ENCODE measurements at places on chromosomes 5 and 9. TPM values are rescaled to one million over a fixed set of nuclear protein-coding genes. Genes with fewer than 3 reads are reported as not detected.
A peak's percentile ranks its signal among the peaks of the same experiment; 100 is the strongest.

DNA sequence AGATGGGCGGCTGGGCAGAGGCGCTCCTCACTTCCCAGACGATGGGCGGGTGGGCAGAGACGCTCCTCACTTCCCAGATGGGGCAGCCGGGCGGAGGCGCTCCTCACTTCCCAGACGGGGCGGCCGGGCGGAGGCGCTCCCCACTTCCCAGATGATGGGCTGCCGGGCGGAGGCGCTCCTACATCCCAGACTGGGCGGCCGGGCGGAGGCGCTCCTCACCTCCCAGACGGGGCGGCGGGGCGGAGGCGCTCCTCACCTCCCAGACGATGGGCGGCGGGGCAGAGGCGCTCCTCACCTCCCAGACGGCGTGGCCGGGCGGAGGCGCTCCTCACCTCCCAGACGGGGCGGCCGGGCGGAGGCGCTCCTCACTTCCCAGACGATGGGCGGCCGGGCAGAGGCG, 140.2 kb downstream of the WDR70 start:
- DNase-seq, result no peak

GRCh38 chr5:96151891-96152290, 190.2 kb upstream of the ELL2 start:
- no peak for DNase-seq

DNA sequence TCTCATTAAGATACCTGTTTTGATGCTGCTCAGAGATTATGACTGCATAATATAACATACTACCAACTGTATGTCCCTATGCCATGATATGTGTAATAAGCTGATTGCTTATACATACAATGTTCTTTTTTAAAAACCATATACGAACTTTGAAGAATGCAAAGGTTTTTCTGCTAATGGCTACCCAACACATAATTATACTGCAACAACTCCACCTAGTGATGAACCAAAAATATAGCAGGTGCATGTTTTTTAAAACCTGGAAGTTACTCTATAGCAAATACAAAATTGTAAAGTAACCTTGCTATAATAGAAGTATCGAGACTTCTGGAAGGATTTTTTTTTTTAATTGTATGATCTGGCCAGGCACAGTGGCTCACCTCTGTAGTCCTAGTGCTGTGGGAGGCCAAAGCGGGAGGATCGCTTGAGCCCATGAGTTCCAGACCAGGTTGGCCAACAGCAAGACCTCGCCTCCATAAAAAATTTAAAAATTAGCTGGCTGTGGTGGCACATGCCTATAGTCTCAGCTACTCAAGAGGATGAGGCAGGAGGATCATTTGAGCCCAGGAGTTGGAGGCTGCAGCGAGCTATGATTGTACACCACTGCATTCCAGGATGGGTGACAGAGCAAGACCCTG, 49.1 kb downstream of the HOMER1 start:
- DNase-seq, result no peak

DNA sequence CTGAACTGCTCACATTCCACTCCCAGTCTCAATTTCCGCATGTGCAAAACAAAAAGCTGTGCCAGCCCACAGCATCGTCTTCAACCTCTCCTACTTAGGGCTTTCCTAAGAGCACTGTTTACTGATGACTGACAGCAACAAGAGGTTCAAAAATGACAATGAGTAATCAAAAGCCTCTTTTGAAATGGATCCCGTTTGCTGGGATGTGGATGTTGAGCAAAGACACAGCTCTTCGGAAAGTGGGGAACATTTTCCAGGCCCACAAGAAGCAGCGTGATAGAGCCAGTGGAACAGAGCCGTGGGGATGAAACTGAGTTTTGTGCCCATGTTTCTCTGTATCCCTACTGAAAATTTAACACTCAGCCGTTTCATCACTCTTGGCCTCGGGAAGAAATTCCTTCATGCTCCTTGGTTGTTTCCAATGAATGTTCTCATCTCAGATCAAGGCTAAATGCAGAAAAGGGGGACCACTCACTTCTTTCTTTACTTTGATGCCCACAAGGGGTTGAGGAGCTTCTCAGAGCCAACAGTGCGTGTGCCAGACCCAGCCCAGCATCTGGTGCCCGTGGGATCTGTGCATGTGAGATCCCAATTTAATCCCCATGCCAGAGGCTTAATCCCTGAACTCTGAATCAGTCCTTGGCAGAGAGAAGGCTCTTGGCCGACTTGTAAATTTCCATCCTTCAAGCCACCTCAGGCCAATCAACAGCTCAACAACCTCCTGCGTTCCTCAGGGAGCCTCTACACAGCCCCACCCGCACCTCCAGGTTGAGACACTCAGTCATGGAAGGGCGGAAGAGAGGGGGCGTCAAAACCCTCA, 230.2 kb upstream of the DAPK1 start:
- no peak for DNase-seq

DNA sequence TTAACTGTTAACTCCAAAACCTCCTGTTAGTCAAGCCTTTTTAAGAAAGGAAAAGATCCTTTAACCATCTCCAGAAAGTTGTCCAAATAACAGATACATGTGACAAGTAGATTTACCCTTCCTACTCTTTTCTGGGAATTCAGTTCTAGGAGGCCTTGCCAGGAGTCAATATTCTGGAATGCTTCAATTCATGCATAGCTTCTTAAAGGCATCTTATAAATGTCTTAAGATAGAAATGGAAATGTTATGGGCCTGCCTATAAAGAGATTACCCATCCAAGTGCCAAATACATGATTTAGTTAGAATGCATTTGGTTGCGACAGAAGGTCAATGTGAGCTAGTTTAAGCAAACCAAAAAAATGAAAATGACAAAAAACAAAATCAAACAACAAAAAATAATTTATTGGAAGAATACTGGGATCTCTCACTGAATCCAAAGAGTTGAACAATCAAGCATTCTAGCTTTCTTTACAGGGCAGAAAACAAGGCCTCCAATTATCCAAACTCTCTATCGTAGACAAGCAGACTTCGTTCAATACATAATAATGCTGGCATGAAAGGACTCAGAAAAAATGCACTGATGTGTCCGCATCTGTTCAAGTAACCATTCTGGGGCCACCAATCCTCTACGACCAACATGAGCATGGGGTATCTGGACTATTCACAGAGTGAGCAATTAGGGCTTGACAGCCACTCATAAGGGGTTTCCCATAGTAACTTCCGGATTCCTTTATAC, 188.6 kb downstream of the CTNND2 start:
- DNase-seq, result no peak

Gene MEIKIN
- not detected for total RNA-seq

Gene PCDHGB3
- total RNA-seq, result not detected

DNA sequence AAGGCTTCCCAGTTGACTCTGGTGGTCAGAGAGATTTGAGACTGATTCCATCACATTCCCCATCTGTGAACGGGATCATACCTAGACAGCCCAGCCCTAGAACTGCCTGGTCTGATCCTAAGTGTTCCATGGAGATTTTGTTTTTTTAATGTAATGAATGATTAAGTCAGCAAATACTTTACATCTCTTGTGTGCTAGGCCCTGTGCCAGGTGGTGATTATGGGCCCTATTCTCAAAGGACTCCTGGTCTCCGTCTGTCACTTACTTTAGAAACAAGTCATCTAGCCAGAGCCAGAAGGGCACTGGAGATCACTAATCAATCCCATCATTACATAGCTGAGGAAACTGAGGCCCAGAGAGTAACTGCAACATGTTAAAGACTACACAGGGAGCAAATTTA, 1.1 kb upstream of the GPX3 start:
- peak; percentile 3 for DNase-seq

DNA sequence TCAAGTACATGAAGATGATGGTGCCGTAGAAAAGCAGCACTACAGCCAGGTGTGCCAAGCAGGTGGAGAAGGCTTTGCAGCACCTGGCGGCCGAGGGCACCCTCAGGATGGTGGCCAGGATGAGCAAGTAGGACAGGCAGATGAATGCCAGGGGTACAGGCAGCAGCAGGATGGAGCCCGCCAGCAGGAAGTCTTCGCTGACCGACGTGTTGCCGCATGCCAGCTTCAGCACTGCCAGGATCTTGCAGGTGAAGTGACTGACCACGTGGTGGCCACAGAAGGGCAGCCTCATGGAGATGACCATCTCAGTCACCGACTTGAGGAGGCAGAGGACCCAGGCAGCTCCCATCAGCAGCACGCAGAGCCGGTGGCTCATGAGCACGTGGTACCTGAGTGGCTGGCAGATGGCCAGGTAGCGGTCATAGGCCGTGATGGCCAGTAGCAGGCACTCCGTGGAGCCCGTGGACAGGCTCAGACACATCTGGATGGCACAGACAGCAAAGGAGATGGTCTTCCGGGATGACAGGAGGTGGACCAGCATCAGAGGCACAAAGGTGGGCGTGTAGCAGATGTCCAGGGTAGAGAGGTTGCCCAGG, 482 bp downstream of the OR13J1 start:
- DNase-seq, result no peak

GRCh38 chr5:111826064-111826463, 69.1 kb upstream of the NREP start:
- DNase-seq, result no peak

DNA sequence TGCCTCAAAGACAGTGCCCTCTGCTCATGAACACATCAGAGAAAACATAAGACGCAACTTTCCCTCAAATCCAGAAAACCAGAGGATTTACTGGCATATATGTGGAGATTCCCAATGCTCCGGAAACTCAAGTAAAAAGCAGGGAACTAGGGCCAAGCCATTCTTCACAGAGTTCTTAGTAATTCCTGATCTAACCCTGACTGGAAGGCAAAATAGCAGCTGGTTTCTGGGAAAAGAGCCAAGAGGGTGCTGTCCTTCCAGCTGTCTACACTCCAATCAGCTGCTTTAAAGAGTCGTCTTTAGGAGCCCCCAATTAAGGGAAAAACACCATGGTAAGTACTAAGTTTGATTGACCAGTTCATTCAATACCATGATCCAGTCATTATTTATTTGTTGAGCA, 49.6 kb downstream of the GNA14 start:
- DNase-seq, result no peak

Gene COL5A1
- 15.2 TPM for total RNA-seq

GRCh38 chr5:92455011-92455410, 1071.9 kb upstream of the ARRDC3 start:
- no peak for DNase-seq

DNA sequence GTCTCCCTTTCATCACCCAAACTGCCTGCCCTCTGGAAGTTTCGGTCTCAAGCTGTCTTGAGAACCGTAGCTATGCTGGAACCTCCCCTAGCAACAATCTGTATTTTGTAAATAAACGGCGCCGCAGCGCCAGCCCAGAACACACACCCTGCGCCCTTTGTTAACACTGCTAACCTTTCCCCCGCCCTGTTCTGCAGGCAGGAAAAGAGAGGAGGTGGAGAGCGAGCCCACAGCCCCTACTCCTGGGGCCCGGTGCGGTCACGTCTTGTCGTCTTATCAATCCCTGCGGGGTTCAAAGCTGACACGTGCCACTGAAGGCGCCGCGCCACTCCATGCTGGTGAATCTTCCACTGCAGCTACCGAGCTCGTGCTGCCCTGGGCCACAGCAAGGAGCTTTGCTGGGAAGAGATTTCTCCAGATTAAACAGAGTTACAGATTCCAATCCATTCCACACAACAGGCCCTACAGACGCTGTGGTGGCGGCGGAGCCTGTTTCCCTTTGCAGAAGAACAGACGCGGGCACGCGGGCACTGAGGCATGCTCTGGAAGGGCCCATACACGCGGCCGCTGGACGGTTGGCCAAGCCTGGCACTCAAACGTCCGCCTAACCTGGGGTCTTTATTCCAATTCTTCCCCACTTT, 25.3 kb downstream of the ZDHHC11B start:
- peak; percentile 85 for DNase-seq

DNA sequence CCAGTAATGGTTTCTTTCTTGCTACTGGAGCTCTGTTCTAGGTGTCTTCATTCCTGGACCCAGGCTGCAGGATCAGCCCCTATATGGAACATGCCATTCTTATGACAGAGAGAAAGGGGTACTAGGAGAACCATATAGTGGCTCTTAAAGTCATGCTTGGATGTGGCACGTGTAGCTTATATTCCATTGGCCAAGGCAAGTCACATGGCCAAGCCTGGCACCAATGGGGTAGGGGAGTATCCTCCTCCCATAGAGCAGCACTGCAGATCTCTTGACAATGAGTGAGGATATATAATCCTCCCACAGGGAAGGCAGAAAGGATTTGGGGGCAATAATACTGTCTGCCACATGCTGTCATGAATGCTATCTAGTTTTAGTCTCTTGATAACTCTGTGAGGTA, 193.3 kb downstream of the PALM2AKAP2 start:
- DNase-seq, result no peak

DNA sequence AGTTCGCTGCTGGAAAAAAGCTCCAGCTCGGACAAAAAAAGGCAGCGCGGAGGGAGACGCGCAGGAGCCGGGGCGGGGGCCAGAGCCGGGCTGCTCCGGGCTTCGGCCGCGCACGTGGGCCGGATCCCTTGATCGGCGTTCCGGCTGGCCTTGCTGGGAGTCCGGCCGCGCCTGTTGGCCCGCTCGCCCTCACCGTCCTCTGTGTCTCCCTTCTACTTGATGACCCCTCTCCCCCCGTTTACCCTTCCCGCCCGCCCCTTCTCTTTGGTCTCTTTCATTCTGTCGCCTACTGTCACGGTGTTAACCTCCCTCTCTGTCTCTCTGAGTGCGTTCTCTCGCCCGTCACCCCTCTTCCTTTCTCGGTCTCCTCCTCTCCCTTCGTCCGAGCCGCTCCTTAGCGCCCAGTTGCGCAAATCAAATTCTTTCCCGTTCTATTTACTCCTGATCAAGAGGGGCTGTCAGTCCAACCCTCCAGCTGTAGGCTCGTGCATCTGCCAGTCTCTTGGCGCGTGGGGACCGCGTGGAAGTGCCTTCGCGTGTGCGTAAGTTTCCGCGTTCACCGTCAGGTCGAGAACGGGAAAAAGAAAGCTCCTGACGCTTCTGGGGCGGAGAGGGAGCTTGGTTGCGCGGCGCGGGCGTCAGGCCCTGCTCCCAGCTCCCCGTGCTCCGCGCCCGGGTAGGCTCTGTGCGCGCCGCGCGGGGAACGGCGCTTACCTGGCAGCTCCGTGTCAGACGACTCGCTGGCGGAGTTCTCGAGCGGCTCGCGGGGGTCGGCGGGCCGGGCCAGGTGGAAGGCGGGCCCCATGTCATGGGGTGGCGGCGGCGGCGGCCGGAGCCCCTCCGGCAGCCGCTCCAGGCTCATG, 798 bp downstream of the PITX1 start:
- no peak for DNase-seq

GRCh38 chr5:181190711-181191525, 14.1 kb downstream of the TRIM7 start:
- DNase-seq, result peak; percentile 32

GRCh38 chr5:89842531-89842930, 567.0 kb downstream of the CETN3 start:
- no peak for DNase-seq

Gene CREB3
- 23.6 TPM for total RNA-seq

- DNase-seq, result no peak
These were observed 666.7 kb downstream of the LRRC70 start for GRCh38 chr5:63245271-63245670.

- no peak for DNase-seq
These were observed 18.1 kb upstream of the TNC start for GRCh38 chr9:115135821-115136778.

GRCh38 chr9:124295159-124295794, 37.5 kb downstream of the NEK6 start:
- DNase-seq, result no peak

Gene PCDHB8
- not detected for total RNA-seq

- DNase-seq, result no peak
These were observed 87.3 kb downstream of the NTNG2 start for GRCh38 chr9:132249123-132249522.

- no peak for DNase-seq
These were observed 1.3 kb downstream of the ENHO start for GRCh38 chr9:34521406-34522045.
